H1 (cell line): ENCODE measurements at places on chromosomes 5 and 9. TPM values are rescaled to one million over a fixed set of nuclear protein-coding genes. Genes with fewer than 3 reads are reported as not detected.

Gene TOR1A
- 46.6 and 46.7 TPM in 2 replicates for polyA plus RNA-seq

Gene BSPRY
- polyA plus RNA-seq, result 10.9 and 12.1 TPM in 2 replicates

Gene GOLGA1
- 4.8 and 6.3 TPM in 2 replicates for polyA plus RNA-seq

Gene VCAN
- polyA plus RNA-seq, result 146 and 228 TPM in 2 replicates

Gene NTNG2
- 1.2 and 1.5 TPM in 2 replicates for polyA plus RNA-seq

Gene SLC6A7
- polyA plus RNA-seq, result 0.02 and 0.12 TPM in 2 replicates

Gene GLRX
- polyA plus RNA-seq, result 13.2 and 31.2 TPM in 2 replicates

Gene UHRF2
- 31.8 and 32.5 TPM in 2 replicates for polyA plus RNA-seq

Gene NUTM2G
- polyA plus RNA-seq, result 0.27 and 0.42 TPM in 2 replicates

Gene SLCO6A1
- polyA plus RNA-seq, result 0.06 TPM in 1 of 2 replicates, not detected in the other

Gene IL9
- polyA plus RNA-seq, result not detected in 2 replicates

Gene STOM
- 20.5 and 25.2 TPM in 2 replicates for polyA plus RNA-seq

Gene ZBTB34
- polyA plus RNA-seq, result 5.5 and 8.2 TPM in 2 replicates

Gene NRARP
- 32.5 and 52.0 TPM in 2 replicates for polyA plus RNA-seq

Gene ANKDD1B
- polyA plus RNA-seq, result 0.06 and 0.08 TPM in 2 replicates

Gene ASS1
- polyA plus RNA-seq, result 296 and 298 TPM in 2 replicates

Gene GALNT10
- 4.6 and 5.1 TPM in 2 replicates for polyA plus RNA-seq

Gene NFIL3
- polyA plus RNA-seq, result 2.7 and 3.4 TPM in 2 replicates

Gene CAVIN4
- 1.8 and 2.3 TPM in 2 replicates for polyA plus RNA-seq

Gene MAN1B1
- 33.7 and 36.5 TPM in 2 replicates for polyA plus RNA-seq

Gene MAP1B
- polyA plus RNA-seq, result 24.5 and 70.4 TPM in 2 replicates

Gene TPPP
- 0.36 and 0.86 TPM in 2 replicates for polyA plus RNA-seq

Gene EPB41L4B
- 7.7 and 11.9 TPM in 2 replicates for polyA plus RNA-seq

Gene C9orf152
- not detected in 2 replicates for polyA plus RNA-seq

Gene PCDHGB2
- 1.9 TPM in 2 replicates for polyA plus RNA-seq

Gene WNK2
- polyA plus RNA-seq, result 12.0 and 20.6 TPM in 2 replicates

Gene DCP2
- polyA plus RNA-seq, result 14.4 and 41.7 TPM in 2 replicates

Gene ARHGEF37
- polyA plus RNA-seq, result 0.16 and 0.21 TPM in 2 replicates

Gene ALDH7A1
- 65.8 and 99.6 TPM in 2 replicates for polyA plus RNA-seq
